ENCODE measurements at places on chromosomes 2 and 18. TPM values are rescaled to one million over a fixed set of nuclear protein-coding genes. Genes with fewer than 3 reads are reported as not detected.

DNA sequence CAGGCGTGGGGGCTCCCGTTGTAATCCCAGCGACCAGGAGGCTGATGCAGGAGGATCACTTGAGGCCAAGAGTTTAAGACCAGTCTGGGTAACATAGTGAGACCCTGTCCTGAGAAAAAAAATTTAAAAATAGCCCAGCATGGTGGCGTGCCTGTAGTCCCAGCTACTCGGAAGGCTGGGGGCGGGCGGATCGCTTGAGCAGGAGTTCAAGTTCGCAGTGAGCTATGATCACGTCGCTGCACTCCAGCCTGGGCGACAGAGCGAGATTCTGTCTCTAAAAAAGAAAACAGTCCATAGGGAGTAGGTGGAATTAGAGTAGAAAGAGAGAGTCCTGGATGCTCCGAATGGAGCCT lies 325 bp upstream of the TTLL4 start:
- DNase-seq = no peak

Gene CRYBA2
- not detected for total RNA-seq

- no peak for DNase-seq
Measured at GRCh38 chr2:375270-375955, 87.5 kb upstream of the ALKAL2 start.

DNA sequence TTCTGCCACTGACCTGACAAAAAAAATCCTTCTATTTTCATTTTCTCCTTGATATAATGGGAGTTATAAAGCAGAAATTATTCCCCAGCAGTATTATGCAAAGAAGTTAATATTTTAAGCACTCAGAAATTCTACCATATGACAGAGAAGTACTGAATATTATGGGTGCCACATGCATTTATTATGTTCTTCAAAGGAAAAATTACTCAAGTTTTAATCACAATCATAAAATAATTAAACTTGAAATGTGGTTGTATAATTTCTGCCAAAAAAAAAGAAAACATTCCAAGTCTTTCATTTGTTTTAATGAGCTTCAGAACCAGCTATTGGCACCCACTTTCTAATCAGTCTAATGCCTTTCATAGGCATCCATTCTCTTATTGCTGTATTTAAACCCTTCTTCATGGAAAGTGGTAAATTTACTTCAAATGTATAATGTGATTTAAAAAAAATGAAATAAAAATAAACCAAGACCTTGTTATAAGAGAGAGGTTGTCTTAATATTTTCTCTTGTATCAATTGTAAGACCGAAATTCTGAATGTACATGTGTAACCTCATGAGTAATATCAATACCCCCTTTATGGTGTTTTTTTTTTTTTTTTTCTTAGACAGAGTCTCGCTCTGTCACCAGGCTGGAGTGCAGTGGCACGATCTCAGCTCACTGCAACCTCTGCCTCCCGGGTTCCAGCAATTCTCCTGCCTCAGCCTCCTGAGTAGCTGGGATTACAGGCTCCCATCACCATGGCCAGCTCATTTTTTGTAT lies 302.3 kb downstream of the IRS1 start:
- no peak for DNase-seq

- DNase-seq = no peak
Measured at GRCh38 chr2:119728421-119728820, 31.3 kb upstream of the PTPN4 start.

Gene CD8B
- total RNA-seq = 0.46 TPM

DNA sequence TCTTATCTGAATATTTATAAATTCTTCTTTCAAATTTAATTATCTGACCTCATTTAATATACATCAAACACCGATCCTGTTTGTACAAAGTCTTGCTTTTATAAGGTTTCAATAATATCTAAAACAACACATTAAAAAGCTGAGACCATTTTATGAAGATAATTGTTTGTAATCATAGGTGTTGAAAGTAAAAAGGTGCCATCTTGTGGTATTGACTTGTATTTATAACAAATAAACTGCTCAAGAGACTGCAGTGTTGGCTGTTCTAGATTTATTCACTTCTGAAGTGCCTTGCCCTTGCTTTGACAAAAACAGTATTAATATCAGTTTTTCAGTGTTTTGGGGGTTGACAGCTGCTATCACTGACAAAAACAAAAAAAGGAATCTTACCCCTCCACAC lies 286.8 kb upstream of the HNMT start:
- no peak for DNase-seq

Gene M1AP
- not detected for total RNA-seq

DNA sequence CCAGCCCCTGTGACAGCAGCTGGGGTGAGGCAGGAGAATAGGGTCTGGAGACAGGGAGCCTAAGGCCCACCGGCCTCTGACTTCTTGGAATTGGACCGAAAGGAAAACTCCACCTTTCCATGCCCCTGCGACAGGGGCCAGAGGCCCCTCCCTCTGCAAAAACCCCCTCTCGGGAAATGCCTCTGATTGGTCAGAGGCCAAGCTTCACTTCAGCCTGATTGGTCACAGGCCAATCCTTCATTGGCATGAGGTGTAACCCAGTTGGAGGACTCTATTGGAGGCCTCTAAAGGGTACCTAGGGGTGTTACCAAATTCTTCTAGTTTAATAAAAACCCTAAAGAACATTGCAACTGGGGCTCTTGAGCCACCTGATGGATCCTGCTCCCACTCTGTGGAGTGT lies 5.7 kb upstream of the ACKR3 start:
- DNase-seq = no peak

DNA sequence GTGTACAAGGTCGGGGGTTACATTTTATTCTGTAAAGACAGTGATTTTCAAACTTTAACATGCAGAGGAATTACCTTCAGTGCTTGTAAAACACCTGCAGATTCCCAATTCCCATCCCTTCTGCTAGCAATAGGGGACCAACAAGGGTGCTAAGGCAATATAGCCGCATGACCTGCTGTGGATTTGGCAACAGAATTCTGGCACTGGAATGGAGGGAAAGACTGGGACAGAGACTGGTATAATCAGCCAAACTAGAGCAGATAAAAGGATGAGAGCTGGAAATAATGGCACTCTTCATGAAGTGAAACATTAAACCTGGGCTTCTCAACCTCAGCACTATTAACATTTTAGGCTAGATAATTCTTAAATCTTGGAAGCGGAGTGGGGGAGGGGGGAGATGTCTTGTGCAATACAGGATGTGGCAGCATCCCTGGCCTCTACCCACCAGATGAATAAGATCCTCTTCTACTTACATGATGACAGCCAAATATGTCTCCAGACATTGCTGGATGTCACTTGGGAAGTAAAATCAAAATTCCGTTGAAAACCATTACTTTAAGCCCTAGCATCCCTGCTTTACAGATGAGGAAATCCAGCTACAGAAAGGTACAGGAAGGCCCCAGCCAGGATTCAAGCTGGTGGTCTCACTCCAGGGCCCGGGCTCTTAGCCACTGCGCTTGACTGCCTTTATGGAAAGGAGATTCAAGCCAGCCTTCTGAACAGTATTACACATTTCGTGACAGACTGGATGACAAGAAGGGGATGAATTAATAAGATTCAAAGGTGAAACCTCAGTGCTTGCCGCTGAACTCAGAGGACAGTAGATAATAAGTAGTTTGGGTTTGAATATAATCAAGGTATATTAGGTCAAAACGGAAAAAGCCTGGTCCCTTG lies 1.7 kb downstream of the EVA1A start:
- DNase-seq = no peak

Gene MAL
- total RNA-seq = not detected

Gene MOB4
- total RNA-seq = 20.1 TPM

Gene MROH2A
- total RNA-seq = not detected

DNA sequence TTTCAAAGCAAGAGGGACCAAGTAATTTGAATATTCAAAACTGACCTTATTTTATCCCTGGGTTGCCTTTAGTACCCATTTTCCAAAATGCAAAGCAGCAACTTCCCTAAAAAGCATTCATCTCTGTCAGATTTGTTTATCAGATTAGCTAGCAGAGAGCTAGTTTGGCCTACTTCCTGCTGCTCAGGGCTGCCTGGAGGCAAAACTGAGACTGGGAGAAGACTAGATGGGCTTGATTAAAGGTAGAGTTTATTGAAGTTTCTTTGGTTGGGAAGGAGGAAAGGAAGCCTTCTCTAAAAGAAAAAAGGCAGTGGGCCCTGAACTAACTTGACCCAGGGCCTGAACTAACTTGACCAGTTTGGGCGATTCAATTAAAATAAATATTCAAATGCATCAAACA lies 426.1 kb upstream of the FAM98A start:
- no peak for DNase-seq

DNA sequence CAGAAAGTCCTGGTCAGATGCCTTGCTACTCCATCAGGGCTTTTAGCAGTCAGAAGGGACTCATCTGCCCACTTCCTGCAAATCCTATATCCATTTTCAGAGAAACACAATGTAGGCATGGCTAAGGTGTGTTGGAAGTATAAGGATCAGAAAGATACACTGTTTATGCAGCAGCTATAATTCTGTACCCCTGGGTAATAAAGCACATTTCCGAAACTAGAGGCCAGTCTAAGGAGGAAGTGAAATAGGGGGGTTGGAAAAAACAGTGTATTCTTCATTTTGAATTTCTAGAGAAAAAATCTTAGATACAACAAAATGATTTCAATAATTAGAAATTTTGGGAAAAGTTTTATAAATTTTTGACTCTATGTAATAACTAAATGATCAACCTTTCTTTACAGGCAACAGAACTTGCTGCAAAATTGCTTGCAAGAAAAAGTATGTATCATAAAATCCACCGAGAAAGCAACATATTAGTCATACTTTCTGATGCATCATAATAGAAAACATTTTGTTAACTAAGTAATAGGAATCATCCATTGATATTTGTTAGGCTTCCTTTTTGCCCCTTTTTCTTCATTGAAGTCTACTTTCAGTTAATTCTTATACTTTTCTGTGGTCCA lies 47.4 kb downstream of the FSIP2 start:
- DNase-seq = no peak

Gene LGALSL
- 1.8 TPM for total RNA-seq

- DNase-seq = no peak
Measured at GRCh38 chr2:121092095-121092494, 192.9 kb downstream of the TFCP2L1 start.

DNA sequence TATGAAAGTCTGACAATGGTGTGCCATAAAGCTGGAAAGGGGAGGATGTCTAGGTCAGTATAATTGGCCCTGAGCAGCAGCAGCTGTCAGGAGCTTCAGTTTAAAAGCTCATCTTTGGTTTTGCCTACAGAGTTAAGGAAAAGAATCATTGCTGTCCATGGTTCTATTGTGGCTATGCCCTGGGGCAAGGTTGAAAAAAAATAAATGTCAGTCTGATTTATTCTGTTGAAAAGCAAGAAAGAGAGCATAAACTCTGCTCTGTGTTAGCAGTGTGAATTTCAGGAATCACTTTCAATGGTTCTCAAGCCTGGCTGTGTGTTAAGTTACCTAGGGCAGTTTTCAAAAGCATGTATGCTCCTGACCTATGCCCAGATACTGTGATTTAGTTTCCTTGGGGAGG lies 446.7 kb downstream of the SETBP1 start:
- DNase-seq = no peak

GRCh38 chr2:169208026-169208425 lies 138.7 kb downstream of the DHRS9 start:
- DNase-seq = no peak

Gene MARCO
- not detected for total RNA-seq

Gene SMAD4
- 146 TPM for total RNA-seq

- no peak for DNase-seq
Measured at GRCh38 chr2:75632091-75632701, 14.4 kb upstream of the MRPL19 start.

- no peak for DNase-seq
Measured at GRCh38 chr2:71671895-71672825, 218.8 kb downstream of the DYSF start.

Gene EVX2
- not detected for total RNA-seq

GRCh38 chr2:37634914-37635503 lies 36.4 kb downstream of the CDC42EP3 start:
- no peak for DNase-seq

Gene RAD51AP2
- not detected for total RNA-seq

Gene EMILIN2
- total RNA-seq = 48.2 TPM
